Stimulated activated CD8-positive, alpha-beta memory T cell treated with anti-CD3 and anti-CD28 coated beads, Interleukin-7, amount 100 ng/mL, for 48 hours (primary cell): ENCODE measurements at places on chromosomes 3 and 15.

DNA sequence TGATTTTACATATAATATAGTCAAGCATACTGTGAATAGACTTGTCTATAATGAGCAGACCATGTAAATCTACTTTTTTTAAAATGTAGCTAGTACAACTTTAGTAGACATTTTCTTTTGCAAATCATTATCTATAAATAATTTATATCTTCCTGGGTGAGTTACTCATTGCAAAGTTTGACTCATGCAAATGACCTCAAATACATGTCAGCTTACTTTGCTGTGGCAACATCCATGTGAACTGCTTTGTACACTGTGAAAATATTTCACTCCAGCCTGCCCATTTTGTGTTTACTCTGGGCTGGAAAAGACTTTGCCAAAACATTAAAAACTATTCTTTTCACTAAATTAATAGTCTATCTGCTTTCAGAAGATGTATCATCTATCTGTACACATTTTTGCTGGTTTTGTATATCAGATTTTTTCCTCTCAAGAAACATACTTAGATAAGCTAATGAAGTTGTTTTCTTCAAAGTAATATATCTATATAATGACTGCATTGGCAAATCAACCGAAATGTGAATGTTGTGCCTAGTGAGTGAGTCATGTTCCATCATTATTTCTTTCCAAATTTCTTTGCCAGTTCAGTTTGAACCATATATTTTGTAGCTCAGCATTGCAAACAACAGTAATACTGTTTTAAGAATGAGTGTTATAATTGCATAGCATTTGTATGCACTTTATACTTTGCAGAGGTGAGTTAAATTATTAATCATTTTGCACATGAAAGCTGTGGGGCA is 26.5 kb downstream of the IGSF10 start:
- DNase-seq = no peak

- DNase-seq = no peak
Observed at GRCh38 chr3:196423044-196423781, 9.0 kb downstream of the UBXN7 start.

DNA sequence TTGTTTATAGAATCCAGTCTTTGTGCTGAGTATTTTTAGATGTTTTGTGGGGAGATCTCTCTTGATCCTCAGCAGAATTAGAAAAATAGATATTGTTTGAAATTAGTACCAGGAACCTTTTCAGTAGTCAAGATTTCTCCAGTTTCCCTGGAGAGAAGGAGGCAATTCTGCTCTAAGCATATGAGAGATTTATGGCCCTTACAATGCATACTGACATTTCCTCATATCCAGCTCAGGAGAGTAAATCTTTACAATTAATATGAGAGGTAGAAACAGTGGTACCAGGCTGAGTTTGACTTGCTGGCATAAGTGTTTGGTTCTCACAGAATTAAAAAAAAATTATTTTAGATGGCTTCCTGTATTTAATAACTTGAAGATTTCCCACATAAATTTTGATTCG is 239.1 kb upstream of the SGO1 start:
- no peak for DNase-seq

- no peak for DNase-seq
Observed at GRCh38 chr3:89889386-89889785, 782.0 kb downstream of the EPHA3 start.

- DNase-seq = no peak
Observed at GRCh38 chr3:165339753-165340152, 143.6 kb upstream of the SLITRK3 start.
